Common myeloid progenitor, CD34-positive (primary cell): ENCODE measurements at places on chromosomes 2 and 18.
A peak's percentile ranks its signal among the peaks of the same experiment; 100 is the strongest.

GRCh38 chr2:23436346-23437098 lies 51.5 kb downstream of the KLHL29 start:
- DNase-seq, result peak; percentile 17

DNA sequence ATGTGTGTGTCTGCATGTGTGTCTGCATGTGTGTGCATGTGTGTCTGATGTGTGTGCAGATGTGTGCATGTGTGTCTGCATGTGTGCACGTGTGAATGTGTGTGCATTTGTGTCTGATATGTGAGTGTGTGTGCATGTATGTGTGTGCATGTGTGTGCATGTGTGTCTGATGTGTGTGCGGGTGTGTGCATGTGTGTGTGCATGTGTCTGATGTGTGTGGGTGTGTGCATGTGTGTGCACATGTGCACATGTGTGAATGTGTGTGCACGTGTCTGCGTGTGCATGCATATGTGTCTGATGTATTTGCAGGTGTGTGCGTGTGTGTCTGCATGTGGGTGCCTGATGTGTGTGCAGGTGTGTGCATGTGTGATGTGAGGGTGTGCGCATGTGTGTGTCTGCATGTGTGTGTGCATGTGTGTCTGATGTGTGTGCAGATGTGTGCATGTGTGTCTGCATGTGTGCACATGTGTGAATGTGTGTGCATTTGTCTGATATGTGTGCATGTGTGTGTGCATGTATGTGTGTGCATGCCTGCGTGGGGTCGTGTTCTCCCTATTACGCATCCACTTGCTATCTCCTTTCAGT lies 470.1 kb upstream of the HS6ST1 start:
- DNase-seq, result no peak

- no peak for DNase-seq
Measured at GRCh38 chr2:1550076-1550475, 136.8 kb downstream of the TPO start.

GRCh38 chr18:77043541-77044280 lies 88.9 kb downstream of the MBP start:
- no peak for DNase-seq

DNA sequence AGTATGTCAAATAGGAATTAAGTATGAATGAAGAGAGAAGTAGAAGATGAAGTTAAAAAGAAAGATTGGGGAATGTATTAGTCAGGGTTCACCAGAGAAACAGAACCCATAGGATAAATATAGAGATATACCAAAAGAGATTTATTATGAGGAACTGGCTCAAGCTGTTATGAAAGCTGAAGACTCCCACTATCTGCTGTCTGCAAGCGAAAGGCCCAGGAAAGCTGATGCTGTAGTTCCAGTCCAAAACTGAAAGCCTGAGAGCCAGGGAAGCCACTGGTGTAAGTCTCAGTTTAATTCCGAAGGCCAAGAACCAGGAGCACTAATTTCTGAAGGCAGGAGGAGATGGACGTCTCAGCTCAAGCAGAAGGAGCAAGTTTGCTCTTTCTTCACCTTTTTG lies 200.9 kb upstream of the FN1 start:
- DNase-seq, result no peak

- DNase-seq, result peak; percentile 44
Measured at GRCh38 chr2:127049927-127050802, 56.8 kb downstream of the BIN1 start.

DNA sequence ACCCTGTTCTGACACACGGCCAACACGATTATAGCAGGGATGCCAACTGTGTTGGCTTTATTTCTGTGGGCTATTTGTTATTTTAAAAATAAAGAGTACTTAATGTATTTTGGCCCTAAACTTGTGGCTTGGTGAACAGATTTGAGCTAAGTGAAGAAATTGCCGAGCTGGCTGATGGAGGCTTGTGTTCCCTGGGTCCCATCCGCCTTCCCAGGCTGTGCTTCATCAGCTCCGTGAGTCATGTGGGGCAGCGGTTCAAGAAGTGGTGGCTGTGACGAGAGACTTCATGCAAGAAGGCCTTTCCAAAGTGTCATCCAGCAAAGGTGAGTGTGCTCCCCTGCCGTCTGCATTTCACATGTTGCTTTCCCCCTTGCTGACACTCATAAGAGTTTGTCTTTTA lies 73.6 kb upstream of the NCK2 start:
- DNase-seq, result no peak

DNA sequence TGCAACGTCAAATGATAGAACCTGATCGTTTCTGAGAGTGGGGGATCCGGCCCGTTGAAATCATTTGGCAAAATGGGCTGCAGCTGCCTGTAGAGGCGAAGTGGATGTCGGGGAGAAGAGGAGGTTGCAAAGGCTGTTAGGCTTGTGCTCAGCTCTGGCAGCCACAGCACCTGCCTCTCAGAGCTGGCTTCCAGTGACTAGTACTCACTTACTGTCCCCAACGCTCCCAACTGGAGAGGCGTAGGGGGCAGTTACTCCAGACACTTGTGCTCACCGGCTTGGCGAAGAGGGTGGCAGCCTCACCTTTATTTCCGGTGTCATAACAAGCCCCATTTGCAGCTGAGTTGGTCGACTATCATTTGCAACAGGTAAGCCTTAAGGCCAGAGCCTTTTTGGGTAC lies 37.9 kb downstream of the NCK2 start:
- DNase-seq, result no peak

GRCh38 chr18:38606841-38607240 lies 1041.2 kb upstream of the CELF4 start:
- DNase-seq, result no peak

DNA sequence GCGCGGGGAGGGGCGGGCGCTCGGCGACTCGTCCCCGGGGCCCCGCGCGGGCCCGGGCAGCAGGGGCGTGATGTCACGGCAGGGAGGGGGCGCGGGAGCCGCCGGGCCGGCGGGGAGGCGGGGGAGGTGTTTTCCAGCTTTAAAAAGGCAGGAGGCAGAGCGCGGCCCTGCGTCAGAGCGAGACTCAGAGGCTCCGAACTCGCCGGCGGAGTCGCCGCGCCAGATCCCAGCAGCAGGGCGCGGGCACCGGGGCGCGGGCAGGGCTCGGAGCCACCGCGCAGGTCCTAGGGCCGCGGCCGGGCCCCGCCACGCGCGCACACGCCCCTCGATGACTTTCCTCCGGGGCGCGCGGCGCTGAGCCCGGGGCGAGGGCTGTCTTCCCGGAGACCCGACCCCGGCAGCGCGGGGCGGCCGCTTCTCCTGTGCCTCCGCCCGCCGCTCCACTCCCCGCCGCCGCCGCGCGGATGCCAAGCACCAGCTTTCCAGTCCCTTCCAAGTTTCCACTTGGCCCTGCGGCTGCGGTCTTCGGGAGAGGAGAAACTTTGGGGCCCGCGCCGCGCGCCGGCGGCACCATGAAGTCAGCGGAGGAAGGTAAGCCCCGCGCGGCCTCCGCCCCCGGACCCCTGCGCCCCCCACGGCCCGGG lies at the start of gene NFATC1:
NFATC1 (plus strand) TSS at position 170 of the 644 bp plus-strand sequence; CDS start at position 465, 295 bp downstream.
- peak; percentile 87 for DNase-seq

- DNase-seq, result no peak
Measured at GRCh38 chr2:96591054-96591453, 47.1 kb downstream of the KANSL3 start.

GRCh38 chr2:238700117-238700457 lies 147.8 kb upstream of the TWIST2 start:
- no peak for DNase-seq

- DNase-seq, result no peak
Measured at GRCh38 chr2:70570041-70570661, 16.5 kb upstream of the TGFA start.

DNA sequence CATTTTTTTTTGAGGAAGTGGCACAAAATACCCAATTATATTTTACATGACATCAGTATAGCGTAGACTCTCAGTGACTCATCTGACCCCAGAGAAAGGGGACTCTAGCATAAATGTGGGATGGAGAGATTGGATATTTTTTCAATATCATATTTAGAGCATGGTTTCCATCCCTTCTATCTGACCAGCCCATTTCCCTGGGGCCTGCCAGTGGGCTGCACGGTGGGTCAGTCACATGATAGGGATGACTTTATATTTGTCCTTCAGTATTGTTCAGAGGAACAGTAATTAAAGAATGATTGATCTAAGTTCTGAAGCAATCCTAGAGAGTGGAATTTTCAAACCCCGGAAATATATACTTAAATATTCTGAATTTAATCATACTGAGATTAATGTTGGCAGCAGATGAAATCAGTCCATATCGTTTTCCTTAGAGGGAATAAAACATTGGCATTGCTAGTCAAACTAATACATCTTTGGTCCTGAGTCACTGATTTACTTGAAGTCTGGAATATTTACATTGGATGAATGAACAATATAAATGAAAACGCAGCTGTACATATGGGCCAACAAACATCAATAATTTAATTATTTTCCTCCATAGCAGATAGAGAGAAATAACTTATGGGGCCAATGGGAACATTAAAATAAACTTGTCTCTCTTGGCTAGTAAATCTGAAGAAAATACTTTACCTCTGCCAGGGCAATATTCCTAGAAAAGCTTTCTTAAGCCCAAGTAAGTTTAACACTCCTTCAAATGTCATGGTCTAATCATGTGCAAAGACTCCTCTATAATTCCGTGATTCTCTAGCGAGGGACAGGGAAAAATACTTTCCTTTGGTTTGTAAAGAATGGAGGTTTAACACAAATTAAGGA lies 563.6 kb upstream of the PKDCC start:
- no peak for DNase-seq

GRCh38 chr18:39938676-39939608 lies 2016.1 kb upstream of the PIK3C3 start:
- no peak for DNase-seq

- DNase-seq, result no peak
Measured at GRCh38 chr2:24638568-24638967, 147.5 kb downstream of the NCOA1 start.

DNA sequence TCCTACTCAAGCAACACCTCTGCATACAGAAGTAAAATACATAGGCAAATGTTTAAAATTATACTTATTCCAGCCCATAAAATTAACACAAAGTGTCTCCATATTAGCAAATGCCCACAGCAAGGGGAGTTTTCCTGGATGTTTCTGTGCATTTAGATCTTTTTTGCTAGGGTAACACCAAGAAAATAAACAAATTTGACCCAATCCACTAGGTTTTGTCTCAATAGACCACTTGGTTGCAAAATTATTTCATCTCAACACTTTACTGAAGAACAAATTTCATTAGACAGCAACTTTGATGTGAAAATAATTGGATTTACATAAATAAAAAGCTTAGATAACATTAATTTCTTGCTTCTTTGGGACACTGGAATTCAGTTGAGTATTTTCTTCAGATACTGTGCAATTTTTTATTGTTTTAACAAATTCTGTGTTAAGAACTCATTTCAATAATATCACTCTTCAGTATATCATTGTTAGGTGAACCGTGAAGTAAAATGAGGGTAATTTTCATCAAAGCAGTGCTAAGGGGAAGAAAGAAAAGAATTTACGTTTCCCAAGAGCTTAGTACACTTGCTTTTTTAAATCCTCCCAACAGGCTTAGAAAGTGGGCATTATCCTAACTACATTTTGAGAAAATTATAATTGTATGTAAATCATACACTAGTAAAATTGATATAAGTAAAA lies 133.5 kb upstream of the TTC39C start:
- no peak for DNase-seq

- no peak for DNase-seq
Measured at GRCh38 chr18:34993289-34993688, 47.9 kb upstream of the MAPRE2 start.

DNA sequence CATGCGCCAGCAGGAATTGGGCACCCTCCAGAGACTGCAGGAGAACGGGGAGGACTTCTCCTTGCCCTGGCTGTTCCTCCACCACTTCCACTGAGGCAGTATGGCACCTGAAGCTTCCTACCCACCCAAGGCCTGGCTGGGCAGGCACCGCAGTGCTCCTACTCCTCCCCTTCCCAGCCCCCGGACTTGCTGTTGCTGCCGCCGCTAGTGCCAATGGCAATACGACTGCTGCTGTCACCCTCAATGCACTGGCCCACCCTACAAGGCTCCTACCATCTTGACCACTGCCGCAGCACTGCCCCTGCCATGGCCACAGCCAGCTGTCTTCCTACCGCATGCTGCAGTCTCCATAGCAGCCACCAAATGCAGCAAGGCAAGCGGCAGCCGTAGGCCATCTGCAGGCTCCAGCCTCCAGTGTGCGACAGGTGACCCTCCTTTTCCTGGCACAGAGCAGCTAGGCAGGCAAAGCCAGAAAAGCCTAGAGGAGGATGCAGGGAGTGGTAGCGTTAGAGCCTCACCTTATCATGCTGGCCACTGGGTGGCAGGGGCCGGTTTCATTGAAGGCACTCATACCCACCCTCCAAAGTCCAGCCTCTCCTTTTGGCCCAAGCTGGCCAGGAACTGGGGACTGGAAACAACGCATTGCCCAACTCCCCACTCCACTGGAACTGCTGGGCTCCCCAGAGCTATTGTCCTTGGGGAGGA lies 47.4 kb upstream of the ANKRD62 start:
- no peak for DNase-seq

GRCh38 chr18:9628984-9629383 lies 14.6 kb upstream of the PPP4R1 start:
- DNase-seq, result no peak
